ENCODE measurements at places on chromosomes 4 and X.

DNA sequence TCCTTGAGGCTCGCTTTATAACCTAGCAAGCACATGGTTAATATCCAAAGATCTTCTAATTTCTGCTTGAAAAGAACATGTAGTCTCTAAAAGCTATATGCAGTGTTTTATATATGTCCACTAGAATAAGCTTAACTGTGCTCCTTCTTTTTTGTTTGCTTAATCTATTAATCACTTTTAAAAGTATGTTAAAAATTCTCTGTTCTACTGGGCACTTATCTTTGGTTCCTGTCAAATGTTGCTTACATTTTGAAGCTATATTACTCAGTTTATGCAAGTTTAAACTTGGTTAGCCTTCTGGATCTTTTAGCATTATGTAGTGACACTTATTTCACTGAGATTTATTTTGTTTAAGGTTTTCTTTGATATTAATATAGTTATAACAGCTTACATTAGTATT, 32.5 kb downstream of the MAOA start:
- DNase-seq = no peak

DNA sequence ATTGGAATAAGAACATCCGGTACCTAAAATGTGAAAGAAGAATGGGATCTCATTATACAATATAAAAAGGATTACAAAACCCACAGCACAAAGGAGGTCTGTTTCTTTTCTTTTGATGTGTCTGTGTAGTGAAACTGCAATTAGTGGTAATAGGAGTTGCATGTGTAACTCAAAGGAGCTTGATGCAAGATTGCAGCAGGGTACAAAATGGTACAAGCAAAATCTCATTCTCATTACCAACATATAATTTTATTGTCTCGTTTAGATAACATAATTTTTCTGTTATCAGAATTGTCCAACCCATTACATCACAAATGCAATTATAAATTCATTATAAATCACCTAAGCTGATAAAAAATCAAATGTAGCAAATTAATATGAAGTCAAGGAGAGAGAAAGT, 47.1 kb upstream of the CCSER1 start:
- DNase-seq = no peak

DNA sequence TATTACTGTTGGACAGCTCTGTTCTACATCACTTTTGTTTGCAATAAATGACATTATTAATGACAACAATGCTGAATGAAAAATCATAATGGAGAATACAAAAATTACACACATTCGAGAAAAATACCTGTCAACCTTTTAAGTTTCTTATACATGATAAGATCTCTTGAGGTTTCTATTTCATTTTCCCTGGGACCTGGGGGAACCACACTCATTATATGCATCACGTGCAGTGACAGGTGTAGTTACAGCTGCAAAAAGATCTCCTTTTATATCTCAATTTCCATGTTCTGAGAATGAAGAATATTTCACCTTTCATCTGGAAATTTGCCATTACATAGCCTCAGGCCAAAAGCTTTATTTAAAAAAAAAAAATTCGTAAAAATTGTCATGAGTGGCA, 1347.0 kb upstream of the AGA start:
- DNase-seq = no peak

GRCh38 chr4:148044912-148045352, 313.0 kb downstream of the ARHGAP10 start:
- DNase-seq = no peak

GRCh38 chr4:118916691-118917289, 28.1 kb downstream of the SYNPO2 start:
- no peak for DNase-seq

DNA sequence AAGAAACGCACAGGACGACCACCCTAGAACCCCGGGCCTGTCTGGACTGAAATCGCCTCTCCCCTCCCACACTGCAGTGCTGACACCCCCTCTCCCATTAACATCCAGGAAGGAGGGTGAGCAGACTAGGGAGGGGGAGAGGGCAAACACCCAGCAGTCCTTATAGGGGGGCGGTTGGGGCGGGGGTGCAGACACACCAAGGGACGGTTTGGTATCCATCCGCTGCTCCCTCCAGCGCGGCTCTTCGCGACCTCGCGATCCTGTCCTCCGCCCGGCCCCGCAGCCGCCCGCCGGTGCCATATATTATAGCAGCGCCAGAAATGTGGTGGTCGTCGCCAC, 411 bp upstream of the GPRASP1 start:
- no peak for DNase-seq

DNA sequence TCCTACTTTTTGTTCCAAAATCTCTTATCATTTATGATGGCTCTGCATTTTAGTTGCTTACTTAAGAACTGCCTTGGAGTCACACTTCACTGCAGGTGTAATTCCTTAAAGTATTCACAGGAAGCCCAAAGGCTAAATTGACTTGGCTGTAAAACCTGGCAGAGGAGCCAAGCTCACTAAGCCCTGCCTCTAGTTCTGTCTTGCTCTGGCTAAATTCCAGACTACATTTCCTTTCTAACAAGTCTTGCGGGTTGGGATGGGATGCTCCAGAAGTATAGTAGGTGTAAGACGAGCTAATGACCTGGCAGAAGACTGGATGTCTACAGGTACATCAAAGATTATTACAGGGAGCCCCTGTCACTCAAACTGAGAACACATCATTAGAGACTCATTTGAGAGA, 924.0 kb upstream of the INTU start:
- no peak for DNase-seq

- no peak for DNase-seq
Observed at GRCh38 chr4:16607241-16608066, 291.0 kb downstream of the LDB2 start.

- no peak for DNase-seq
Observed at GRCh38 chr4:2253160-2254084, 8.5 kb downstream of the MXD4 start.

GRCh38 chrX:3728454-3728853, 15.0 kb upstream of the PRKX start:
- DNase-seq = no peak

GRCh38 chrX:9703406-9703805, 62.2 kb downstream of the GPR143 start:
- DNase-seq = no peak

- no peak for DNase-seq
Observed at GRCh38 chr4:140070366-140070765, 83.6 kb downstream of the MAML3 start.

DNA sequence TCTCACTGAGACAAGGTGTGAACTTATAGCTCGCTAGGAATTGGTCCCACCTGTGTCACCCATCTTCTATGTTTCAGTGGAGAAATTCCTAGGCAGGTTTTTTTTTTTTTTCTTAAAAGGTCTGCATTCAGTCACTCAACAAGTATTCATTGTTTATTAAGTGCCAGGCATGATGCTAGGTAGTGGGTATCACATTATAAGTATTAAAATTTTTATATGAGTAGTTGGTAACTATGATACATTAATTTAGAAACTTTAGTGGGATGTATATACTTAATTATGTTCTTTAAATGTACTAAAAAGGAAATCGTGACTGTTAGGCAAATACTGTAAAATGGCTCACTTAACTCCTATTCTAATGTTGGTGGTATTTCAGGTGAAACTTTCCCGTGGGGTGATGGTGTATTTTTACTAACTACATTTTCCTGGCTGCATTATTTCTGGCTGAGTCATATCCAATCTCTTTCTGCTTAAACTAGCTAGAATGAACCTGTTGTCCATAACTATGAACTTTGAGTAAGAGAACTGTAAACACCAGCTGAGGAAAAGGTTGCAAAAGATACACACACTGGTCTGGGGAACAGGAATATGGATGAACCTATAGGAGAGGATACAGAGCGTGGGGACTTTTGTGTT, 49.3 kb upstream of the MED14 start:
- no peak for DNase-seq

DNA sequence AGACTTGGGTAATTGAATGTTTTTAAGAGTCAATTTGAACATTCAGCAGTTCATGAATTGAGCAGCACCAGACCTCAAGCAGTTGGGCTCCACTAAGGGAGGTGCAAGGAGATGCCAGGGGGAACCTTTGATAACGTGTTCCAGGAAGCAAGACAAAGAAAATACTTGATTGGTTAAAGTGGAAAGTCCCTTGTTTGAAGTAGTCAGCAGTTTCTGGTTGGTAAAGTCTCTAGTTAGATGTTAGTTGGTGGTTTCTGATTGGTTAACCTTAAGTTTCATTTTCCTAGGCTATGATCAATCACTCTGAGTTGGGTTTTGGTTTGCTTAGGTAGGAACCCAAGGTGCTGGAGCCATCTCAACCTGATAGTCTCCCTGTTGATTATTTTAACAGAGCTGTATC, 4.0 kb downstream of the HERC6 start:
- peak; percentile 39 for DNase-seq

- no peak for DNase-seq
Observed at GRCh38 chr4:86091201-86091600, 268.7 kb downstream of the MAPK10 start.

DNA sequence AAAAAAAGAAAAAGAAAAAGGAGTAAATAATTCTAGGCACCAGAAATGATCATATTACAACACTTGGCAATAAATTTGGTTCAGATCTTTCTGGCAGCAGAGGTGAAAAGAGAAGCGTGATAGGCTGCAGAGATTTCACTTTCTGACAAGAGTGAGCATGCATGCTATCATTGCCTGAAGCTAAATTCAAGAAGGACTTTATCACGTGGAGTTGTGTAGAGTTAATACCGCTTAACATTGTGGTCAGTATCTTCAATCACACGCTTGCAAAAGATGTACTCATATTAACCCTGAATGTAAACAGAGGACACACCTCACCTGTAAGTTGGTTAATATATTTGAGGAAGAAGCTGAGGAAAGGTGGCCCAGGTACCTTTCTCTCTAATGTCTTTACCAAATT, 31.4 kb upstream of the RBPJ start:
- DNase-seq = no peak

DNA sequence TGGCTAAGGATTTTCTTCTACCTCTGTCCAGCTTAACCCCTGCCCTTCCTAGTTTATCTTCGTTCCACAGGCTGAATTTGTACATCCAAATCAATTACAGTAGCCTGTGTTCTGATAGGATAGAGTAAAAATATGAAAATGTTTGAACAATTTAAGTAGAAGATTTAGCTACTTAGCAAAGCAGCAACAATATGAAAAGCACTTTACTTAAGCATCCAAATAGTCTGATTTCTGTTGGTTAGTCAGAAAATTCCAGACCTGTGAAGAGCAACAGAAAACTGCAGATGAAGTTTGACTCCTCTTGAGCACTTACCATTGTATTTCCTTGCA, 2.0 kb downstream of the ARSJ start:
- DNase-seq = no peak

GRCh38 chr4:89369581-89369980, 62.0 kb upstream of the GPRIN3 start:
- no peak for DNase-seq

- no peak for DNase-seq
Observed at GRCh38 chr4:187227907-187228704, 504.4 kb upstream of the FAT1 start.

- no peak for DNase-seq
Observed at GRCh38 chr4:7500404-7500803, 65.7 kb upstream of the PSAPL1 start.

DNA sequence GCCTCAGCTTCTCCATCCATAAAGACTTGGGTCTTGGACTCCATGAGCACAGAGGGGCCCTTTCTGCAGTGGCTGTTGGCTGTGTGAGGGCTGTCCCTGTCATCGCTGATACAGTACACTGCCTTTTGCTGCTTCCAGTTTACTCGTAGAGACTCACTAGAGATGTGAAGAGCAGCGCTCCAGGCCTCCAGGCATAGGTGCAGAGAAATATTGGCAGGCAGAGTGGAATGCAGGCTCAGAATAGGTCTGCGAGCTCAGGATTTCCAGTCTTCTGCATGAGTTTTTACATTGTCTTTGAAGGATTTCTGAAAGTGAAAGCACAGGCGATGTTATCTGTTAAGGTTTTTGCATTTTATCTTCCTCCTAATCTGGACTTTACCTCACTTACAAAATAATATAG, 97.4 kb downstream of the AASDH start:
- no peak for DNase-seq

DNA sequence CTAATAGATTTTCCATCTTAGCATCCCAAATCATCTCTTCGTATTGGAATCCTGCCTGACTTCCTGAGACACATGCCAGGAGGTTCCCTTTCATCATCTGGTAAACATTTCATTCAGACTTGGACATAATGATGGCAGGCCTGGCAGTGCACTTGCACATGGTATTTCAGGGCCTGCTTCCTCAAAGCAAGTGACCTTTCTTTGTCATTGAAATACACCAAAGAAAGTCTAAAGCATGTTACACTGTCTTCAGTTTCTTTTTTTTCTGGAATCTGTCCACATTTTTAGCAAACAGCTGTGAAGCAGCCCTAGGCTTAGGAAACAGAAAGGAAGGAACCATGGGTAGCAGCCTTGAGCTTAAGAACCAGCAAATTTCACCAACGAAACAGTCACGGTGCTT, 205.9 kb upstream of the VCX start:
- no peak for DNase-seq

- DNase-seq = no peak
Observed at GRCh38 chrX:45508454-45508853, 307.8 kb upstream of the DIPK2B start.

GRCh38 chr4:156193106-156193505, 239.4 kb upstream of the CTSO start:
- DNase-seq = no peak

DNA sequence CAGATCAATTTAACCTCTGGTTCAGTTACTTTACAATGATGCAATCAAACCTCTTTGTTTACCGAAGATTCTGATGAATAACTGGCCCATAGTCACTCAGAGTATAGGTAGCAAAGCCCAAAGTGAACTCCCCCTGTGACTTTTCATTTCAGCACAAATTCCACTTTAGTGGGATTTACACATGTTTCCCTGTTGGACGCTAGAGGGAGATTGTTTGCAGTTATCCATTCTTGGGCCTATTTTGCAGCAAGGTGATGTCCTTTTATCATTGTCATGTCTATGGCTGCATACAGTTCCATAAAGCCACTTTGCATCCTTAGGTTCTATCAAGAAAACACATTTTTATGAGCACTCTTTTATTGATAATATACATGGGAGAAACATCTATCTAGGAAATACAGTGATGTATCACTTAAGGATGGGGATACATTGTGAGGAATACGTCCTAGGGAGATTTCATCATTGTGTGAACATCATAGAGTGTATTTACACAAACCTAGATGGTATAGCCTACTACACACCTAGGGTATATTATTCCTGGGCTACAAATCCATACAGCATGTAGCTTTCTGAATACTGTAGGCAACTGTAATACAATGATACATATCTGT, 14.5 kb upstream of the DKK2 start:
- no peak for DNase-seq

DNA sequence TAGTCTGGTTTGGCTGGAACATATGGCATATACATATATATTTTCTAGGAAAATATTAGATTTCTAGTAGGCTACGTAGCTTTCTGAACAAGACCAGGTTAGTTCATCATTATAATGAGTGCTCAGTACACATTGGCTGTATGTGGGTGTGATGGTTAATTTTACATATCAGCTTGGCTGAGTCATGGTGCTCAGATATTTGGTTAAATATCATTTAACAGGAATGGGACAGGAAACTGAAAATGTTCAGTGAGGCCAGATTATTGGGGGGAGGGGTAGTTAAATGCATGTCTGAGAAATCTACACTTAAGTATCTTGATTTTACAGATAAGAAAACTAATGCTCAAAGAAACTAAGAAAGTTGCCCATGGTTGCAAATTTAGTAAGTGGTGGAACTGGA, 160.1 kb downstream of the RBMX2 start:
- DNase-seq = no peak

GRCh38 chr4:2441393-2442174, 22.8 kb downstream of the CFAP99 start:
- peak; percentile 50 for DNase-seq

- DNase-seq = peak; percentile 88
Observed at GRCh38 chrX:16786139-16786790, at the start of gene TXLNG. TXLNG (plus strand) TSS chrX:16786466; CDS start chrX:16786488, 22 bp downstream.

GRCh38 chr4:175823015-175823742, 11.1 kb upstream of the GPM6A start:
- DNase-seq = no peak

Data from effector memory CD4-positive, alpha-beta T cell (primary cell).